ENCODE measurements at places on chromosomes 12 and 14.

GRCh38 chr14:22656945-22657731 lies 13.0 kb upstream of the OR6J1 start:
- DNase-seq, result no peak
- H3K36me3 ChIP-seq, result no peaks in the 10 kb centered on the region
- H3K4me1 ChIP-seq, result no peaks in the 10 kb centered on the region
- H3K4me3 ChIP-seq, result no peak overlapping the region
- no peak overlapping the region for H3K27ac ChIP-seq

DNA sequence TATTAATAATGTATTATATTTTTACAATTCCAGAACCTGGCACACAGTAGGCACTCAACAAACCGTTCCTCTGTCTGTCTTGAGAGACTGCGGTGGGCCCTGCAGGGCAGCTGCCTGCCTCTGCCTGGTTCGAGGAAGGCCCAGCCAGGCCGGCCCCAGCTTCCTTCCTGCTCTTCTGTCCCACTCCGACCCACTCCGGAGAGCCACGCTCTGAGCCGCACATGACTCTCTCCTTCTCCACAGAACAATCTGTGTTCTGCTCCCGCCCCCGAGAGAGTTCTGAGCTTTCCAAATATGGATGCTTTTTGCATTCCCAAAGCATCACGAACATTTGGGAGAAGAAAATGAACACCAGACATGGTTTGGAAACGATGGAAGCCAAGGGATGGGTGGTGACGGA lies 57.3 kb downstream of the TTC7B start:
- no peaks in the 10 kb centered on the region for H3K27me3 ChIP-seq
- peak; percentile 34 for DNase-seq
- peaks cover 20% of the 10 kb centered on the region for H3K4me1 ChIP-seq
- peak overlapping the region; percentile 67 for H3K27ac ChIP-seq
- H3K4me3 ChIP-seq, result peak overlapping the region; percentile 70

GRCh38 chr14:94697773-94698556 lies 71.9 kb downstream of the GSC start:
- no peaks in the 10 kb centered on the region for H3K4me1 ChIP-seq
- no peaks in the 10 kb centered on the region for H3K27me3 ChIP-seq
- no peak overlapping the region for H3K4me3 ChIP-seq
- no peak for DNase-seq

GRCh38 chr12:88952562-88952942 lies 372.3 kb upstream of the KITLG start:
- no peaks in the 10 kb centered on the region for H3K36me3 ChIP-seq
- H3K4me1 ChIP-seq, result no peaks in the 10 kb centered on the region
- no peak overlapping the region for H3K4me3 ChIP-seq
- DNase-seq, result no peak

DNA sequence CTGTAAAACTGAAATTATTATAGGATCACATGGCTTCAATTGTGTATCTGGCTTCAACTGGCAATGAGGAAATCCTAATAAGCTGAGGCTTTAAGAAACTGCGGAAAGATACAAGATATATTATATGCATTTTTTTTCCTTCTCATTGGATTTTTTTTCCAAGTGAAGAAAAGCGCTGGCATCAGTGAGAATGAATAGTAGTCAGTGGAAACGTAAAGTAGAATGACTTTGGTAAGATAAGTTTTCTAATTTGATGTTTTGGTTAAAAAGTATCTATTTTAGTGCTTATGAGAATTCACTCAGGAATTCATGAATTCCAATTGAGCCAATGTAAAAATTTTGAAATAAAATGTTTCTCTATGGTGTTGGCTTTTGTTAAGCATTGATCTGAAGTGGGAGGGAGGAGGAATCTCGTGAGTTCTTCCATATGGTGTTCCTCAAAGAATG lies 173.5 kb upstream of the FRMD6 start:
- no peak overlapping the region for H3K4me3 ChIP-seq
- no peak for DNase-seq
- no peaks in the 10 kb centered on the region for H3K4me1 ChIP-seq
- H3K27me3 ChIP-seq, result peaks cover 2% of the 10 kb centered on the region
- no peaks in the 10 kb centered on the region for H3K36me3 ChIP-seq

DNA sequence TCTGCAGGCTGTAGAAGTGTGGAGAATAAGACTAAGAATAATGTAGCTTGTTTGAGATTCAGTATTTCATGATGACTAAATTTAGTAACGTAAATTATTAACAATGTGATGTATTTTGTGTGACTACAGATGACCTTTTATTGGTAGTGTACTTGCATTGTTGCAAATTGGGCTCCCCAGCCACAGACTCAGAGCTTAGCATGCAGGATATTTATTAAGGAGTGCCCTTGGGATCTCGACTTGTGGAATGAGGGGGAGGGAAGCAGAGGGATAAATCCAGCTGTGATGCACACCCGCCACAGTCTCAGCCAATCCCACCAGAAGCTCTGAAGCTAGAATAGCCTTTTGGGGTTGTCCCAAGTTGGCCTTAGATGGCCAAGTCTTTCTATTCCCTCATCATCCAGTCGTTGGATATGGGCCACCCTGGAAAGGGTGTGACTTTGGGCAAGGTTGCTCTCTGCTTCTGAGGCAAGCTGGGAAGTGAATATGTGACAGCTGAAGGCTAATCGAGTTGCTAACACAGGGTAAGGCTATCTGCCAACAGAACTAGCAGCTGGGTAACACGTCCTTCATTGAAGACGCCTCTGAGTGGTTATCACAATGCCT lies 42.1 kb upstream of the USP44 start:
- no peak for DNase-seq
- H3K36me3 ChIP-seq, result no peaks in the 10 kb centered on the region
- peaks cover 2% of the 10 kb centered on the region for H3K27me3 ChIP-seq
- no peak overlapping the region for H3K4me3 ChIP-seq

- H3K4me3 ChIP-seq, result no peak overlapping the region
- H3K4me1 ChIP-seq, result peaks cover 3% of the 10 kb centered on the region
- no peaks in the 10 kb centered on the region for H3K36me3 ChIP-seq
- peak; percentile 40 for DNase-seq
Observed at GRCh38 chr12:52865090-52865944, 16.5 kb upstream of the KRT78 start.

DNA sequence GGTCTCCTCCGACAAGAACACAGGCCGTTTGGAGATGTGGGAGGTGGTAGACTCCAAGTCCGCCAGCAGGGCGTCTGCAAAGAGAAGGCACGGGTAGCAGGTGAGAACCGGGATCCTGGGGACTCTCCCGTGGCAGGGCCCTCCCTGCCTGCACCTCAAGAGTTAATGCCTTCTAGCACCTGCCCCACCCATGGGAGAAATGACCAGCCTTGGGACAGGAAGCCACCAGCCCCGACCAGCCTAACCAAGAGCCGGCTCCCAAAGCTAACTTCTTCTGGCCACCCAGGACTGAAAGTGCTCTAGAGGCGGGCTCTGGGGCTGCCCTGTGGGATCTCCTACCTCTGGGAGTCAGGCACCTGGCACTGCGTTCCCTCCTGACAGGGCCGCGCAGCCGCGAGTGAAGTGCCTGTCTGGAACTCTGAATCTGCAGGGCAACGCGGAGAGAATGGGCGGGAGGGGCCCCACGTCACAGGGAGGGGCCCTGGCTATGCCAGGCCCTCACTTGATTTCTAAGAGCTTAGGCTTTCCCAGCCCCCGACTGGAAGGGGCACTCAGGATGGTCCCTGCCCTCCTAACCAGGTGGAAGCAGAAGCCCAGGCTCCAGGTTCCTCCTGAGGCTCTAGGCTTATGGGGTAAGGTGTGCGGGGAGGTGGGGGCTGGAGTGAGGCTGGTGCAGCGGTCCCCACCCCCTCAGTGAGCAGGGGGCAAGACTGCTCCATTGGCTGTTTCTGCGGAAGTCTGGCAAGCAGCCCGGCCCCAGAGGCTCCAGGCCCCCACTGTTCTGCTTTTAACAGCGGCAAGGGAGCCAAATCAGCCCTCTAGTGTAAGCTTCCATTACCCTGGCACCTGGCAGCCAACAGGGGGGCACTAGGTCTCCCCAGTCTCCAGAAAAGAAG lies 23.6 kb upstream of the RPLP0 start:
- no peaks in the 10 kb centered on the region for H3K27me3 ChIP-seq
- no peak for DNase-seq
- H3K27ac ChIP-seq, result peak overlapping the region; percentile 37
- H3K4me3 ChIP-seq, result no peak overlapping the region
- peaks cover 60% of the 10 kb centered on the region for H3K4me1 ChIP-seq

DNA sequence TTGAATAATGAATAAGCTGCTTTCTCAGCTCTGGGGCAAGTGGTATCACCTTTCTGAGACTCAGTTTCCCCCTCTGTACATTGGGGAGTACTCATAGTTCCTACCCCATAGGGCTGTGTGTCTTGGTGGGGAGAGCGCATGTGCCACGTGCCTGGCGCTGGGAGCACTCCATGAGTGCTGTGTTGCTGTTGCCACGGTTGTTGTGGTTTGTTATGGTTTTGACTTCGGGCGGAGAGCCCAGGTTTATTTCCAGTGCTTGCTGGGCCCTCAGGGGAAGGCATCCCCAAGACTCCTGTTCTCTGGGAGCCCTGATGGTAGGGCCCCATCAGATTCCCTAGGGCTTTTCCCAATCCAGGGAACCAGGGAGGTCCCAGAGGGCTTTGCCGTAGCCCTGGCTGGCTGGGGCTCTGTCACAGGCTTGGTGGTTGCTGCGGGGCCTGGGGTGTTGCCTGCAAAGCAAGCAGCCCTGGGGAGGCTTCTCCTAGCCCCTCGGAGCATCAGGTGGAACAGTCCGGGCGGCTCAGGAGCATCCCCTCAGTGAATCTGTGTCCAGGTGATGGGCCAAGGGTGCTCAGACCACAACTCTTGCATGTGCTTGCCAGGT lies 18.6 kb downstream of the SH2B3 start:
- H3K4me3 ChIP-seq, result no peak overlapping the region
- no peaks in the 10 kb centered on the region for H3K27me3 ChIP-seq
- H3K27ac ChIP-seq, result peak overlapping the region; percentile 80
- peaks cover 20% of the 10 kb centered on the region for H3K36me3 ChIP-seq
- peaks cover 55% of the 10 kb centered on the region for H3K4me1 ChIP-seq

GRCh38 chr14:71712478-71712877 lies 219.8 kb upstream of the RGS6 start:
- H3K4me1 ChIP-seq, result no peaks in the 10 kb centered on the region
- H3K36me3 ChIP-seq, result peaks cover 11% of the 10 kb centered on the region
- no peak overlapping the region for H3K4me3 ChIP-seq
- no peak for DNase-seq

- peaks cover 20% of the 10 kb centered on the region for H3K27me3 ChIP-seq
- H3K36me3 ChIP-seq, result no peaks in the 10 kb centered on the region
- H3K4me3 ChIP-seq, result no peak overlapping the region
- no peak for DNase-seq
- no peak overlapping the region for H3K27ac ChIP-seq
Observed at GRCh38 chr14:104135121-104135903, 3.1 kb upstream of the KIF26A start.

DNA sequence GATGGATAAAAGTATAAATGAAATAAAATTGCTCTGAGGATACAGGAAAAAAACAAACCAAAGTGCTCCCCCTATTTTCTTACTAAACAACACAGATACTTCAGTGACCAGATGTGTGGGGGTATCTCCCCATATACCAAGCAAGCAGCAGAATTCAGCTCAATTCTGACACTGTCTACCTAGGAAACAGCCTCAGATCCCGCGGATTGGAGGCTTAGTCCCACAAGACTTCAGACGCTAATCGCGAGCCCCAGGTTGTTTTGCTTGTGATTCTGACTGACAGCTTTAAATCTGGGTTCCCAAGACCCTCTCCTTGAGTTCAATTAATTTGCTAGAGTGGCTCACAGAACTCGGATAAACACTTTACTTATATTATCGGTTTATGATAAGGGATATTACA lies 17.3 kb downstream of the NFKBIA start:
- no peak overlapping the region for H3K4me3 ChIP-seq
- H3K27ac ChIP-seq, result no peak overlapping the region
- no peaks in the 10 kb centered on the region for H3K27me3 ChIP-seq

- no peak overlapping the region for H3K4me3 ChIP-seq
- H3K4me1 ChIP-seq, result no peaks in the 10 kb centered on the region
- H3K27ac ChIP-seq, result no peak overlapping the region
- H3K36me3 ChIP-seq, result peaks cover 15% of the 10 kb centered on the region
Observed at GRCh38 chr14:74202113-74202512, 37.1 kb upstream of the VSX2 start.

DNA sequence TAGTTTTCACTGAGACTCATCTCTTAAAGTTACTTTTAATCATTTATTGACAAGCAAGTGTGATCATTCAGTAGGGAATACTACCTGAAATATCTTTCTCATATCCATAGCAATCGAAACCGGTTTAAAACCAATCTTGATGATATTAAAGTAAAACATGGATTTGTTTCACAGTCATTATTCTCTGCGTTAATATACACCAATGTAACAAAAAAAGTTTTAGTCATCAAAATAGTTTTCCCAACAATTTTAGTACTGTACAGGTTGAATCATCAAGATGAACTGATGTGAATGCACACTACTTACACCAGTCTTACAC lies 137.0 kb upstream of the KRAS start:
- H3K36me3 ChIP-seq, result no peaks in the 10 kb centered on the region
- H3K4me1 ChIP-seq, result peaks cover 13% of the 10 kb centered on the region
- peak; percentile 16 for DNase-seq
- no peak overlapping the region for H3K4me3 ChIP-seq
- no peaks in the 10 kb centered on the region for H3K27me3 ChIP-seq

DNA sequence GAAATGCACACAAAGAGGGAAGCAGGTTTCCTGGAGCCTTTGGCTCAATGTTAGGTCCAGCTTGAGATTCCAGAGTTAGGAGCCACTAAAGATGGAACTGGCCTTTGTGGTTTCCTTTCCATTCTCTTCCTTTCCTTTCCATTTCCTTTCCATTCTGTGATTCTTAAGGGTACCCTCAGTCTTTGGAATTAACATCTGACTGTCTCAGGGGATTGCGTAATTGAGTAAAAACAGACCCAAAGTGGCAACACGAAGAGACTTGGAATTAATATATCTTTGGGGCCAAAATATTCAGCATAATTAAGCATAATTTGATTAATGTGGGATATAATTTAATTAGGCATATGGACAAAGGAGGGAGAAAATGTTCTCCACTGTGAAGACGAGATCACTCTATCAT lies 205.6 kb downstream of the CRADD start:
- DNase-seq, result no peak
- no peaks in the 10 kb centered on the region for H3K4me1 ChIP-seq
- no peak overlapping the region for H3K27ac ChIP-seq
- no peak overlapping the region for H3K4me3 ChIP-seq
- H3K36me3 ChIP-seq, result no peaks in the 10 kb centered on the region

- no peaks in the 10 kb centered on the region for H3K27me3 ChIP-seq
- H3K36me3 ChIP-seq, result no peaks in the 10 kb centered on the region
- H3K4me3 ChIP-seq, result no peak overlapping the region
- no peaks in the 10 kb centered on the region for H3K4me1 ChIP-seq
Observed at GRCh38 chr14:86091811-86092210, 561.9 kb downstream of the FLRT2 start.

GRCh38 chr12:113333877-113334785 lies 778 bp downstream of the SLC8B1 start:
- peaks cover 14% of the 10 kb centered on the region for H3K36me3 ChIP-seq
- peaks cover 30% of the 10 kb centered on the region for H3K4me1 ChIP-seq
- H3K27ac ChIP-seq, result no peak overlapping the region
- peak overlapping the region; percentile 83 for H3K4me3 ChIP-seq
- no peaks in the 10 kb centered on the region for H3K27me3 ChIP-seq

- peaks cover 8% of the 10 kb centered on the region for H3K36me3 ChIP-seq
- no peak for DNase-seq
- no peak overlapping the region for H3K4me3 ChIP-seq
- H3K4me1 ChIP-seq, result no peaks in the 10 kb centered on the region
- H3K27me3 ChIP-seq, result no peaks in the 10 kb centered on the region
Observed at GRCh38 chr14:102415671-102416070, 52.9 kb downstream of the TECPR2 start.
